Stimulated activated CD8-positive, alpha-beta memory T cell treated with anti-CD3 and anti-CD28 coated beads, Interleukin-2, amount 100 ng/mL, for 1 hour (primary cell): ENCODE measurements at places on chromosomes 4 and X.

DNA sequence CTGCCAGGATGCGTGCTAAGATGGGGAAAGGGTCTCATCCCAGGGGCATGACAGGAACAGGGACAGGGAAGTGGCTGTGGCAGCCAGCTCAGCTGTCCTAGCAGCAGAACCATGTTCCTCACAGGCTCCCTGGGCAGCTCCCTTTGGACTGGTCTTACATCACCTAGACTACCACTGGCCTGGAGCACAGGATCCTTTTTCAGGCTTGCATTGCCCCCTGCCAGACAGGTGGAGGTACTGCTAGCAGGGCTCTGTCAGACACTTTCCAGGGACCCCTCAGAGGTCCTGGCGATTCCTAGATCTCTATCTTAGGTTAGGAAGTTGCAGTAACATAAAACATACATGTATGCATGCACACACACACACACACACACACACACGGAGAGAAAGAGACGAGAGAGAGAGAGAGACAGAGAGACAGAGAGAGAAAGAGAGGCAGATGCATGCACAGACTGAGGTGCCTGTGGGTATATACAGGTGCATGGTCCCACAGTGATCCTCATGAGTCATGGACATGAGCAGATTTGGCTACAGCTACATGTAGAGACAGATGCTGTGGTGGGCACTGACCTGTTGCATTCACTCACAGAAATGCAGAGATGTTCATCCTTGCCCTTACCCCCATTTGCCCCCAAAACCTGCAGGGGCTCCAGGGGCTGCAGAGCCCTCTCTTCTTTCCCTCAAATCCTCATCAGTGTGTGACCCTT lies 63.6 kb downstream of the STARD8 start:
- no peak for DNase-seq

GRCh38 chrX:51891821-51892551 lies 1.4 kb upstream of the MAGED1 start:
- no peak for DNase-seq

GRCh38 chrX:42944381-42944998 lies 166.5 kb upstream of the PPP1R2C start:
- DNase-seq: no peak

DNA sequence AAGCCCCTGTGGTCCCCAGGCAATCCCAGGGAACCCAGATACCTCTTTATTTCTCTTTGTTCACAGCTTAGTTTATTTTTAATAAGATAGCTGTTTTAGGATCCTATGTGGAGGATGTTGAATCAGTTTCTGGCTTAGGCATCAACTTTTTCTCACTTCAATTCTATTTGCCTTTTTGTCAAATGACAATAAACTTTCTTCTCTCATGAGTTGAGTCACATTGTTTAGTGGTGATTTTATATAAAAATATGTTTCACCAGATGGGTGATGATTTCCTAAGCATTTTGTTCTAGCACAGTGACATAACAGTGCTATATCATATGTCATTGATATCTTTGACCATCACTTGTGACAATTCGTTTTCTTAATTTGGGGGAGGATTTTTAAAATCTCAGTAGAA lies 198.1 kb upstream of the PUDP start:
- no peak for DNase-seq

- no peak for DNase-seq
Observed at GRCh38 chr4:17811078-17811603, 362 bp downstream of the NCAPG start.

GRCh38 chrX:46597771-46598170 lies 24.2 kb downstream of the CHST7 start:
- no peak for DNase-seq

DNA sequence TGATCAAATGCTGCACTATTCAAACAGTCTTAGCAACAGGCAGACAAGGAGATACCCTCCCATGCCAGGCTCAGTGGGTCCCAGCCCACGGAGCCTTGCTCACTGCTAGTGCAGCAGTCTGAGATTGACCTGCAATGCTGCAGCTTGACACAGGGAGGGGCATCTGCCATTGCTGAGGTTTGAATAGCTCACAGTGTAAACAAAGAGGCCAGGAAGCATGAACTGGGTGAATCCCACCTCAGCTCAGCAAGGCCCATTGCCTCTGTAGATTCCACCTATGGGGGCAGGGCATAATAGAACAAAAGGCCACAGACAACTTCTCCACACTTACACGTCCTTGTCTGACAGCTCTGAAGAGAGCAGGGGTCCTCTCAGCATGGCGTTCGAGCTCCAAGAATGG lies 26.6 kb upstream of the ZXDB start:
- no peak for DNase-seq

DNA sequence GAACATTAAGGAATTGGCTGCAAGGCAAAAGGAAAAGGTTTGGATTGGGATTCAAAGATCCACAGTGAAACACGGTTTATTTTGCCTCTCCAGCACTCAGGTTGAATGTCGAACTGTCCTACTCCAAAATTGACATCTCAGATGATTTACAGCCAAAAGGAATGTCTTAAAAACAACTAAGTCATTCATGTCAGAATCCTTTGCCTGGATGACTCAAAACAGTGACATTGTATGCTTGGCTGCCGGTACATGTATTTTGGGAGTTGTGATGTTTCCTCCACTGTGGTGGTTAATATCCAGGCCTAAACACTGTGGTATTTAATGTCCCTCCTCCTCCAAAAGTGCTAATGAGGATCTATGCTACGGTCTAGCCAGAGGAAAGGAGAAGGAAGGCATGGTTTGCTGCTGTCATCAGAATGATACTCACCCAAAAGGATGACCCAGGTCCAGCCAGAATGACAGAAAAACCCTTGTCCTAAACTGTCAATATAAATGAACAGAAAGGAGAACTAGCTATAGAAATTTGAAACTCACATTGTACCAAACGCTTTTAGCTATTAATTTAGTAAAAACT lies 20.9 kb downstream of the PGM2 start:
- DNase-seq: no peak

DNA sequence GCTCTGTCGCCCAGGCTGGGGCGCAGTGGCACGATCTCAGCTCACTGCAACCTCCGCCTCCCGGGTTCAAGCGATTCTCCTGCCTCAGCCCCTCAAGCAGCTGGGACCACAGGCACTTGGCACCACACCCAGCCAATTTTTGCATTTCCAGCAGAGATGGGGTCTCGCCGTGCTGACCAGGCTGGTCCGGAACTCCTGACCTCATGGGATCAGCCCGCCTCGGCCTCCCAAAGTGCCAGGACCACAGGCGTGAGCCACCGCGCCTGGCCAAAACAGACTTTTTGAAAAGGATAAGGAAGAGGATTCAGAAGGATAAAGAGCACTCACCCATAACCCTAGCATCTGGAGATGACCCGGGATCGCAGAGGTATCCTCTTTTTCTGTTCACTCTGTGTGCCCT lies 224.5 kb upstream of the AGTR2 start:
- DNase-seq: no peak

DNA sequence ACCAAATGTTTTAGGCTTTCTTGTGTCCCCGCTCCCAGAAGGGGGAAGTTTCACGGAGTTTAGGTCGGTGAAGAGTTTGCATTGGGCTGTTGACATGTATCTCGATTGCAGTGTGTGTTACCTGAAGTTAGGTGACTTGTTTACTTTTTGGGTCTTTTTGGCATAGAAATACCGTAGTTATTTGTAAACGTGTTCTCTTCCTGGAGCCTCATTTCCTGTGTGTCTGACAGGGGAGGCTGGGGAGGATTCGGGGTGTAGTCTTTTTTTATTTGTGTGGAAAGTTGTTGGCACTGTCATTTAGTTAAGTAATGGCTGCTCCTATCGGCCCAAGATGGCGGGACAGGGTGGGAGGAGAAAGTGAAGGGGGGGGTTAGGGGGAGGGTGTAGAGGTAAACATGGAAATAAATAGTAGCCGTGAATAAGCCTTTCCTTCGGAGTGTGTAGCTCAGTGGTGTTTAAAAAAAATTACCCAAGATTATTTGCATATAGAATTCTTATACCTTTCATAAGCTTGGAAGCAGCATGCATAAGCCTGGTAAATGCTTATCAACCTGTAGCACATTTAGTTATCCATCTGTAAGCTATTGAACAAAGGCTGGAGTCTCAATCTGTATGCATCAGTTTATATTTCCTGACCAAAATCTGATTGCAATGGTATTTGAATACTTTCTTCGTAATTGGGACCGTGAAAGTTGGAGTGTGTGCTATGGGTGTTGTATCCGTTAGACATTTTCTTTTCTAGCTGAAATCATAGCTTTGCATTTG lies 1.6 kb downstream of the KDM6A start:
- DNase-seq: no peak

DNA sequence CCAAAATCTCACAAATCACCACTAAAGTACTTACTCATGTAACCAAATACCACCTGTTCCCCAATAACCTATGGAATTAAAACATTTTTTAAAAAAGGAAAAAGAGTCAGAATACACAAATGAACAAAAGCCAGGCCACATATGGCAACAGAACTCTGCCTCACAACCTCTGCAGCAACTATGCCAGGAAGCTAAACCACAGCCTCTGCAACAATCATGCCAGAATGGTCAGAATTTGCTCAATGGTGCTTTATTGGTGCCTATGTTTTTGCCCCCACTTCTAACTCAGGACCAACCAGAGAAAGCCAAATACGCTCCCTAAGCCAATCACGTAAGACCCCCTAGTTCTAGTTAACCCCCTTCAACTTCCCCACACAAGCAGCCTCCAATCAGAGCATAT lies 69.6 kb downstream of the HOPX start:
- no peak for DNase-seq

GRCh38 chr4:52574036-52574435 lies 85.1 kb downstream of the USP46 start:
- no peak for DNase-seq

GRCh38 chr4:24824720-24825119 lies 29.3 kb downstream of the SOD3 start:
- DNase-seq: no peak

- no peak for DNase-seq
Observed at GRCh38 chrX:2898846-2899512, 30.2 kb downstream of the ARSD start.

DNA sequence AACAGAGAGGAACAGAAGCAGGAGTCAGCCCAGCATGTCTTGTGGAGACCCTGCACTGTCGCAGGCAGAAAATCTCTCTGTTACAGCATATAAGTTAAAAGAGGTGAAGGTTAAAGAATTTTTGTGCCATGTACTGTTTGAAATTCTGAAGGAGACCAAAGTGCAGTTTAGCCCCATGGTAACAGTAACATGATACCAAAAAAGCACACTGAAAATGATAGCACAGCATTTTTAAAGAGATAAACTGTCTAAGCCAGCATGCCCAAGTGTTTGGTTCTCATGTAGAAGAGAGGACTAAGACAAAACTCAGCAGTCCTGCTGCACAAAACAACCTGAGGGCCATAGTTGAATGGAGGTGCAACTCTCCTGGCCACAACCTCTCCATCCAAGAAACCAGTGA lies 41.9 kb upstream of the PARM1 start:
- DNase-seq: no peak

GRCh38 chr4:65951177-65951576 lies 280.9 kb upstream of the EPHA5 start:
- no peak for DNase-seq

DNA sequence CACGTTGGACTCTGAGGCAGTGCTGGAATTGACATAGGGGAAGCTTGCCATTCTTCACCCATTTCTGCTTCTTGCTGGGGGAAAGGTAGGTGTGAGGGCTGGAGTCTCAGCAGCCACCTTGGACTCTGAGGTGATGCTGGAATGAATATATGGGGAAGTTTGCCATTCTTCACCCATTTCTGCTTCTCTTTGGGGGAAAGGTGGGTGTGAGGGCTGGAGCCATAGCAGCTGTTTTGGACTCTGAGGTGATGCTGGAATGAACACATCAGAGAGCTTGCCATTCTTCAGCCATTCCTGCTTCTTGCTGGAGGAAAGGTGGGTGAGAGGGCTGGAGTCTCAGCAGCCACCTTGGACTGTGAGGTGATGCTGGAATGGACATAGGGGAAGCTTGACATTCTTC lies 115.1 kb downstream of the CRLF2 start:
- DNase-seq: no peak

DNA sequence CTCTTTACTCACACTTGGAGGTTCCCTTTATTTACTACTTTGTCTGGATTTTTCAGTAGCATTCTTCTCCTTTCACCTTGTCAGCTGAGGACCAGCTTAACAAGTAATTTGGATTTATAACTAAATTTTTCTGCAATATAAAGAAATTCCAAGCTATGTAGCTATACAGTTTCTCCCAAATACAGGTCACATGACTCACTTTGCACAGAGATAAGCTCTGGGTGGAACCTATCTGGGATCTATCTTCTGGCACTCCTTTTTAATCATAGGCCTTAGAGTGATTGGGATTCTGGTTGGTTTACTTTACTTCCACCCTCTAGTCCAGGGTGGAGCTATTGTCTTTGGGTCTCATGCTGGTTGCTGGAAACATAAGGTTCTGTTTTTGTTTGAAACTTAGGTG lies 34.9 kb upstream of the STK26 start:
- no peak for DNase-seq
